Stimulated activated CD8-positive, alpha-beta memory T cell treated with anti-CD3 and anti-CD28 coated beads, Interleukin-4, amount 100 ng/mL, for 4 hours (primary cell): ENCODE measurements at places on chromosomes 12 and 14.

DNA sequence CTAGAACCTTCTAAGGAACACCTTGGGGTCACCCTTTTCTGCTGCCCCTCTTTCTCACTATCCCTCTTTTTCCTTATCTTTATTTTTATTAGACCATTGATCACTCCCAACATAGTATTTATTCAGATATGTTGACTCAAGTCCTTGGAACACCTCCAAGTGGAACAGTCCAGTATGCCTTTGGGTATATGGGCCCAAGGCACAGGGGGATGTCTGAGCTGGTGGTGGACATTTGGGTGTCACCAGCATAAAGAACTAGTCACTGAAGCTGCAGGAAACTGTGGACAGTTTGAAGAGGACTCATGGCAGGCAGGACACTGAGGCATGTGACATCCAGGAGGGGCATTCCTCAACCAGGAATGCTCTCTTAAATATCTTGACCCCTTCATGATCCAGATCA, 105.6 kb downstream of the VEZT start:
- no peak for DNase-seq

DNA sequence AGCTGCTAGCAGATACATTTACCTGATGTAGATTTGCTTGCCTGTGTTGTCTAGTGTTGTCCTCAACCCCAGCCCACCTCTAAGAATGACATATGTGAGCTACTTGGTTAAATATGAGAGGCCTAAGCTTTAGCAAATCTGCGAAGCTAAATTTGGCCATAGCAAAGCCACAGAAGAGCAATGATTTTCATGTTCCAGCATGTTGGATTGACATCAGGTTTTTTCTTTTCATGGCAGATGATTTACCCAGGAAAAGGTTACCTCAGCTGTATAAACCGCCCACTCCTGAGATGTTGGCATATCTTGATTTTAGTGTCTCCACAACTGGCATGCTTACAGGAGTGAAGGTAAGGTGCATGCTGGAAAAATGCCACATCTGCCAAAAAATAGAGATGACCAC, 36.4 kb upstream of the ATF1 start:
- no peak for DNase-seq

GRCh38 chr14:68816183-68816942, 23.5 kb upstream of the ZFP36L1 start:
- DNase-seq, result peak; percentile 86

GRCh38 chr14:77319422-77319821, 1.3 kb downstream of the POMT2 start:
- DNase-seq, result no peak

GRCh38 chr14:28830115-28830534, 63.5 kb downstream of the FOXG1 start:
- no peak for DNase-seq

DNA sequence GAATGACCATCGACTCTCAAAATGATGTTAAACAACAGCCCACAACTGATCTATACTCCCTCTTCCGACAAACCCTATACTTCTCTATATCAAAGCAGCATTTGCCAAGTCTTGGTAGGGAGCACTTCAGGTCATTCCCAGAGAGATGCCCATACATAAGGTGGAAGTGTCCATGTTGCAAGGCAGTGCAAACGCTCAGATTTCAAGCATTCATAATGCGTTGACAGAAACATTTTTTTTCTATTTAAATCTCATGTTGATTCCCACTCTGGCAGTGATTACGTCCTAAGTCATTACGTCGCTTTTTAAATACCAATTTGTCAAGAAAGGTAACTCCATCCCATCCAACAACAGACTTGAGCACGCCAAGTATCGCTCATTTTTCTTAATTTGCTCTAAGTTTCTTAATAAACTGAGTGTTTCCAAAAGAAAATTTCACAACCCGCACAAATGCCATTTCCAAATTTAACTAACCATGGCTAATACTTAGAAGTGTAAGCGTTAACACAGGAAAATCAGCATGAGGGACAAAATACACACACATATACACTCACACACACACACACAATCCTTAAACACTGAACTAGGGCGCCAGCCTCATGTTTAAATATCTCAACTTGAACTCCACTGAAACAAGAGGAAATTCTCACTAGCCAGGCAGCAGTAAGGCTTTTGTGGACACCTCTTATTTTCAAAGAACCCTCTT, 1.1 kb downstream of the GXYLT1 start:
- DNase-seq, result no peak

- DNase-seq, result no peak
These were observed 8.5 kb upstream of the ASCL1 start for GRCh38 chr12:102948941-102949352.

DNA sequence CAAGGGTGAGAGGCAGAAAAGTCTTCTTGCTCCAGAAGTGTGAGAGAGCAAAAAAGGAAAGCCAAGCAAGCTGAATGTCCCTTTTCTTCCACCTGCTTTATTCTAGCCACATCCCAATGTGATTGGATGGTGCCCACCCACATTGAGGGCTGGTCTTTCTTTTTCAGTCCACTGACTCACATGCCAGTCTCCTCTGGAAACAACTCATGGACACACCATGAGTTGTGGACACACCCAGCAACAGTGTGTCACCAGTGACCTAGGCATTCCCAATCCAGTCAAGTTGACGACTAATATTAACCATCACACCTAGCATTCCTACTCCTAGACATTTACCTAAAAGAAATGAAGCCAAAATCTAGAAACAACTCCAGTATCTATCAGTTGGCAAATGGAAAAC, 7.2 kb upstream of the DICER1 start:
- DNase-seq, result no peak

DNA sequence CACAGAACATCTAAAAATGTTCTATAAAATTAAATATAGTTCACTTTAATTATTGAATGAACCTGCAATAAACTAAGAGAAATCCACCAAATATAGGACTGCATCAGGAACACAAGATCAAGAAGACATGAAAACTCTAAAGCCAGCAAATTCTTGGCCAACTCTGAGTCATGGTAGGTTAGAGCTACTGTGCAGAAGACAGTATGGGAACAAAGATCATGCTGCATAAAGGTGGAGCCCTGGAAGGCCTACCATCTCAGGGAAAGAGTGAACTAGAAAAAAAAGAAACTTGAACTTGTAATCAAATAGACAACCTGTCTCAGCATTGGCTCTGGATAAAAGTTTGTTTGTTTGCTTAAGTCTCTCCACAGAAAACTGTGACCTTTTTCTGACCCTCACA, 66.9 kb upstream of the CNOT2 start:
- no peak for DNase-seq

GRCh38 chr14:37232907-37233481, 35.3 kb downstream of the MIPOL1 start:
- DNase-seq, result no peak

- no peak for DNase-seq
These were observed 306.2 kb downstream of the TRHDE start for GRCh38 chr12:72578327-72578726.

- DNase-seq, result no peak
These were observed 79.3 kb downstream of the SSPN start for GRCh38 chr12:26274441-26275312.

DNA sequence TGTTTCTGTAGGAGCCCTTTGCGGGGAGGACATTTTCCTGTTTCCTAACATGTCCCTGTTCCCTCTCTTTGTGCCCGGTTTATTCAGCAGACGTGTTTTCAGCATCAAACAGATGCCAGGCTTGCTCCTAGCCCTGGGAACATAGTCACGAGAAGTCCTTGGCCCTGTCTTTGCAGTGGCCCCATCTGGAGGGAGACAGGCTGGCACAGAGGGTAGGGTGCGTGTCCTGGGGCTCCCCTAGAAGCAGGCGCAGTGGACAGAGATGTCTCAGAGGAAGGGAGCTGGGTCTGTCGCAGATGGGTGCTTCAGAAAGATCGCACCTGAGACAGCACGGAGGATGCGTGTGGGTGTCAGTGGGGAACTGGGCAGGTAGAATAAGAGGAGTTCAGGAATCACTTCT, 75.0 kb upstream of the DYNC1H1 start:
- no peak for DNase-seq

DNA sequence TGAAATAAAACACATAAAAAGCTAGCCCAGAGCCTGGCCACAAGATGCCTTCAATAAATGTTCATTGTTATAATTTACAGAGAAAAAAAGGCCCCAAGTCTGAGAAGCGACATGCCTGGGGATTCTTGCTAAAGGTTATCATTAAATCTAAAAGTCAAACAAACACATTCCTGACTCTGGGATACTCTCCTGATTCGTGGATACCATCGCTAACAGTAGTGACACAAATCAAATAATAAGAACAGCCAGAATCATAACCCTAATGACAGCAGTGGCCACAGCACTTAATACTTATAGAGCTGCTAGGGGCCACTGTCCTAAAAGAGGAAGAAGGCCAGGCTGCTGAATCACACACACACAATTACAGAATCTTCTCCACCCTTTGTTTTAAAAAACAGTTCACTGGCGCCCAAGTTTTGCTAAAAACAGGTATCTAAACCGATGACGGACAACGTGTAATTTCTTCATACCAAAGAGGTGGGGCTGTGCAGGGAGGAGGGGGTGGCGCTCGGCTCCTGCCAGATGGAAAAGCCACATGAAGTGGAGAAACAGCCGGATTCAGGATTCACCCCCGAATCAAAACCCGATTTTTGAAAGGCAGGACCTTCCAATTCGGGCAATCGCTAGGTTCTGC, 1.2 kb downstream of the CLIP1 start:
- no peak for DNase-seq

GRCh38 chr14:68297876-68298468, 478.4 kb downstream of the RAD51B start:
- no peak for DNase-seq

DNA sequence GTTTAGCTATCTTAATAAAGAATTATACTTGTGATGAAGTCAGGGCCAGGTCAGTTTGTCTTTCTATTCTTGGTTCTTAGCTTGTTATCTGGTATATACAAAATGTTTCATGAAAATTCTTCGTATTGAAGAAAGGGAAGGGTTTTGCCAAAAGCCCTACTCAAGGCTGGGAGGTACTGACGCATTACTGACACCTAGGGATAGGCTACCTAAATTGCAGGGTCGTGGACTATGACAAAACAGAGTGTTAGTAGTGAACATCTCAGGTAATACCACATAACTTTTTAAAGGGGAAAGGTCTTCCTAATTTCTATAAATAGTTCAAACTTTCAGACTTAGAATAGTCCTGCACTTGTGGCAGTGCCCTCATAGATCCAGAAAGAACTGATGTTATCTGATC, 246.3 kb downstream of the RGS6 start:
- DNase-seq, result no peak

- no peak for DNase-seq
These were observed 9.2 kb downstream of the CIPC start for GRCh38 chr14:77107228-77107627.

GRCh38 chr12:40752011-40752410, 59.8 kb downstream of the CNTN1 start:
- DNase-seq, result no peak

DNA sequence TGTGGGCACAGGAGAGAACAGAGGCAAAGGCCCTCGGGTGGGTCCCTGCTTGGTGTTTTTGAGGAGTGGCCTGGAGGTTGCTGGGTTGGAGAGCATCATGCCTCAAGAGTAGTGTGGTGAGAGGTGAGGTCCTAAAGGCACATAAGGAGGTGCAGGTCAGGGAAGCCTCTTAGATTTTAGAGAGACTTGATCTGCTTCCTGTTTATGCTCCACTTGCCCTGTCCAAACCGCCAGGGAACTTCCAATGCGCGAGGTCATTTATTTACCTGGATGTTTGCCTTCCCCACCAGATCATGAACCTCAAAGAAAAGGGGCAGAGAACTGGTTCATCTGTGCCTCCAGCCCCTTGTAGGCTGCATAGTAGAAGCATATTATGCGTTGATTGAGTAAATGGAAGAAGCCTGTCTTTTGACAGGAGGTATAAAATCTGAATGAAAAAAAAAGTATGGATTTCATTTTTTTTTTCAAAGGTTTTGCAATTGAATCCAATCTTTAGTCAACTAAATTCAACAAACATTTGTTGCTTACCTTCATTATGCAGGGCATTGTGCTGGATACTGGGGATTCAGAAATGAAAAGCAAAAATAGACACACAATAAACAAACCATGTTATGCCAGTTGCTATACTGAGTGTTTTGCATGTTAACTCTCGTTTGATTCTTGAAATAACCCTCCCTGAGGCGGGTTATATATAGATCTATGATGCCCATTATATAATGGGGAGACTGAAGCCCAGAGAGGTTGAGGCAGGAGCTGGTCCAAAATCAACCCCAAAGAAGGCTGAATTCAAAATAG, 485.2 kb downstream of the VRK1 start:
- no peak for DNase-seq

- no peak for DNase-seq
These were observed 4.3 kb downstream of the DDIT3 start for GRCh38 chr12:57515934-57516541.

GRCh38 chr14:68664225-68664681, 128.6 kb downstream of the ZFP36L1 start:
- no peak for DNase-seq

GRCh38 chr12:46936042-46936441, 110.2 kb upstream of the SLC38A4 start:
- DNase-seq, result no peak

GRCh38 chr14:87940382-87940781, 52.6 kb downstream of the GALC start:
- no peak for DNase-seq

- DNase-seq, result no peak
These were observed 8.7 kb upstream of the SPATS2 start for GRCh38 chr12:49358483-49359141.

- peak; percentile 26 for DNase-seq
These were observed 3.5 kb downstream of the FMNL3 start for GRCh38 chr12:49703647-49704137.
